Placental pericyte (primary cell): ENCODE measurements at places on chromosomes 12 and 14. TPM values are rescaled to one million over a fixed set of nuclear protein-coding genes. Genes with fewer than 3 reads are reported as not detected.

The IKZF4 gene
- total RNA-seq = 2.8 and 4.9 TPM in 2 replicates

The RIPK3 gene
- not detected in 2 replicates for total RNA-seq

The TMCC3 gene
- 8.4 and 14.9 TPM in 2 replicates for total RNA-seq

The TEX22 gene
- under 0.01 TPM in 1 of 2 replicates, not detected in the other for total RNA-seq

The RPS6KA5 gene
- 0.44 and 1.0 TPM in 2 replicates for total RNA-seq
